GM10248 (cell line): ENCODE measurements at places on chromosomes 2 and 18.

GRCh38 chr2:14712111-14712510 is 79.6 kb downstream of the LRATD1 start:
- no peak for DNase-seq

DNA sequence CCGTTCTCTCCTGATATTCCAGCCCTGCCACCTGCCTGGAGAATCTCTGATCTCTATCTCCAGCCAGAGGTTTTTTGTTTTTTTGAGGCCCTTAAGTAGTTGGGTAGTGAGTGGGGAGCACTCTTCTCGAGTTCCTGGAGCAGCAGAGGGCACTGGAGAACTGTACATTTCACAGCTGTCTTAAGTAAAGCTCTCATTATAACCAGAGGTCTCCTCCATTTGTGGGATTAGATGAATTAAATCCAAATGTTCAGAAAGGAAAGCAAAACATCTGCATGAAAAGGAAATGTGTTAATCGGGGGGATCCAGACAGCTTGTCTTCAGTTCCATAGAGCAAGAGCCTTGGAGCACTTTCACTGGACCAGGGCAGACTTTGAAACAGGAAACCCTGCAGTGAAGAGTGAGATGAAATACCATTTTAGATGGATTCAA is 32.8 kb downstream of the AOX1 start:
- no peak for DNase-seq

GRCh38 chr2:21607572-21607971 is 483.8 kb downstream of the TDRD15 start:
- no peak for DNase-seq

DNA sequence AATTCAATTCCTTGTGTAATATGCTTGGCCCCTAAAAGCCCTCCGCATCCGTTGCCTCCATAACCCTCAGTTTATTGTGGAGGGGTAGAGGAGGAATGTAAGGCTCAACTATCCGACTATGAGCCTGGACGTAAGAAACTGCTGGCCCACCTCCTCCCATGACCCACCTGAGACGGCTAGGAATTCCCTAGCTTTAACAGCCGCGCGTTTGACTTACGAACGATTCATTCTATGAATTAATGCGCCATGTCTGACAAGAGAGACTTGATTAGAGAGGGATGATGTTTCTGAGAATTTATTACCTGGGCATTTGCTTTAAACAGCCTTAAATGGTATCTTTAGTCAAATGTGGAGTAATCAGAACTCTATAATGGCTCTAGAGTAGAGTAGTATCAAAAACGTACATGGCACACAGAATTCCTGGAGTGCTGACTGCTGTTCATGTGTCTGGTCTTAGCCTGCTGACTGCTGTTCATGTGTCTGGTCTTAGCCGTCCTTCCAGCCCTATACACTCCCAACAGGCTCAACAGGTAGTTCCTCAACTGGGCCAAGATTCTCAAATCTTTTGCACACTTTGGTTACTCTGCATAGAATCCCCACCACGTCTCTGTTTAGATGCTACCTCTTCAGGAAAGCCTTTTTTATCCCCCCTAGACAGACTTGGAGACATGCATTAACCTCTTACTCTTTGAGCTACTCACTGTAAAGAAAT is 899 bp upstream of the GFPT1 start:
- no peak for DNase-seq

GRCh38 chr2:62263076-62263715 is 67.3 kb downstream of the B3GNT2 start:
- no peak for DNase-seq

- DNase-seq, result no peak
These were observed 31.7 kb upstream of the COBLL1 start for GRCh38 chr2:164873210-164873908.

DNA sequence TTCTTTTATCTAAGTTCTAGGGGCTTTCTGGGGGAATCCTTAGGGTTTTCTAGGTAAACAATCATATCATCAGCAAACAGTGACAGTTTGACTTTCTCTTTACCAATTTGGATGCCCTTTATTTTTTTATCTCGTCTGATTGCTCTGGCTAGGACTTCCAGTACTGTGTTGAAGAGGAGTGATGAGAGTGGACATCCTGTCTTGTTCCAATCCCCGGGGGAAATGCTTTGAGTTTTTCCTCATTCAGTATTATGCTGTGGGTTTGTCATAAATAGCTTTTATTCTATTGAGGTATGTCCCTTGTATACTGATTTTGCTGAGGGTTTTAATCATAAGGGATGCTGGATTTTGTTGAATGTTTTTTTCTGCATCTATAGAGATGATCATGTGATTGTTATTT is 549.5 kb downstream of the EPHA4 start:
- DNase-seq, result no peak

- no peak for DNase-seq
These were observed 497.2 kb upstream of the NETO1 start for GRCh38 chr18:73365018-73365417.

DNA sequence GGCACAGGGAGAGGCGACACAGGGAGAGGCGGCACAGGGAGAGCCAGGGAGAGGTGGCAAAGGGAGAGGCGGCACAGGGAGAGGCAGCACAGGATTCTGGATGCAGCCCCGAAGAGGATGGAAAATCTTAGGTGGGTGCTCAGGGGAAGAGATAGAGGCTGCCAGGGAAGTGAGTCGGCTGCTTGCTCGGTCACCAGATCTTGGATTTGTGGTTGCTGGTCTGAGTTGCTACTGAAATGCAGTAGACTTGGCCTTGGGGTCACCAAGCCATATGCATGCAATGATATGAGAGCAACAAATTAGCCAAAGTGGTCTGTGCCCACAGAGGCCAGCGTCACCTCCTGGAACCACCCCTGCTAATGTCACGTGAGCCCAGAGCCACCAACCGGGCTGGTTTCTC is 117.2 kb upstream of the SALL3 start:
- DNase-seq, result no peak

- no peak for DNase-seq
These were observed 138.7 kb upstream of the PID1 start for GRCh38 chr2:229409751-229410181.

- no peak for DNase-seq
These were observed 54.9 kb downstream of the TET3 start for GRCh38 chr2:74039611-74040010.

GRCh38 chr2:225773148-225773547 is 373.6 kb downstream of the NYAP2 start:
- DNase-seq, result no peak

- DNase-seq, result no peak
These were observed 147.9 kb downstream of the MYT1L start for GRCh38 chr2:2183176-2183575.

- DNase-seq, result no peak
These were observed 54.9 kb downstream of the MAPRE2 start for GRCh38 chr18:35095983-35096676.

- no peak for DNase-seq
These were observed 305.9 kb downstream of the ARHGAP15 start for GRCh38 chr2:143435131-143435530.

DNA sequence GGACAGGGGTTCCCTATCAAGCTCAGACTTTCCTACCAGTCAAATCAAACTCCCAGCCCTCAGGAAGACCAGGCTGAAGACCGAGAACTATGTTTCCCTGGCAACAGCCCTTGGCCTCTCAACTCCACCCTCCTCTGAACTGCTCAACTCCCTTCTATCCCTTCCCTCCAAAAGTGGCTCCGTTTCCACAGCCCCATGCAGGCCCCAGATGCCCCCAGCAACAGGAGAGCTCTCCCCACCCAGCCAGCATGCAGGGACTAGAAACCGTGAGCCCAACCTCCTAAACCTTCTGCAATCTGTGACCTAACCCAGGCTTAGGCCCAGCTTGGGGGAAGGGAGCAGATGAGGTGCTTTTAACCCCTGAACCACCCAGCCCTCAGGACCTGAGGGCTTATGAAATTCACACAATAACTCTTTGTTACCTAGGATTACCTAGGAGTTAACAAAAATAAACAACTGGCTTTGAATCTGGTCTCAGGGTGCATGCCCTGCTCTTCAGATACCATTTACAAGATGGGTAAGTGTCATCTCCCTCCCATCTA is 87.2 kb downstream of the BCL11A start:
- no peak for DNase-seq

GRCh38 chr2:222907790-222908441 is 47.1 kb downstream of the ACSL3 start:
- DNase-seq, result no peak

DNA sequence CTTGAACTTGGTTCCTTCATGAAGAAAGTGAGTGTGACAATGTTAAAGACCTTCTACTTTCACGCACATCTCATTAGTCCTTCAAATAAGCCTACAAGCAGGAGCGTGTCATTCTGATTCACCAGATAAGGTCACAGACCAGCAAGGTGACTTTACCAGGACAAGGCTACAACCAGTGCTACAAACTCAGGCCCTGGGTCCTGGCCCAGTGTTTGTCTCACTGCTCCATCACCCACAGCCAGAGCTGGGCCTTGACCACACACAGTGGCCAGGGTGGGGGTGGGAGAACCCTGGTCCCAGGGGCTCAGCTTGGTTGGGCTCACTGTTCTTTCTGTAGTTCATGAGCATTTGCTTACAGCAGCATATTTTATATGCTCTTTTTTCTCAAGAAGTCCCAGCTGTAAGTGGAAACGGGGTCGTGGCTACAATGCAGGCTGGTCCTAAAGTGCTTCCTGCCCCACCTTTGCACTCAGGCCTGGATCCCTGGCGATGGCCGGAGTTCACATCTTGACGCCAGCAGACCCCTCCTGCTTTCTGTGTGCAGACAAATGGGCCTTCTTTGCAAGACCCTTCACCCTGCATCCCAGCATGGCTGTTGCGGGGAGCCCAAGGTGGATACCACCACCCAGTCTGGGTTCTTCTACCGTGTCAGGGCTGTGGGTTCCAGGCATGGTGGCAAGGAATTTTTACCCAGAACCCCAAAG is 153.6 kb upstream of the EPAS1 start:
- peak; percentile 4 for DNase-seq

DNA sequence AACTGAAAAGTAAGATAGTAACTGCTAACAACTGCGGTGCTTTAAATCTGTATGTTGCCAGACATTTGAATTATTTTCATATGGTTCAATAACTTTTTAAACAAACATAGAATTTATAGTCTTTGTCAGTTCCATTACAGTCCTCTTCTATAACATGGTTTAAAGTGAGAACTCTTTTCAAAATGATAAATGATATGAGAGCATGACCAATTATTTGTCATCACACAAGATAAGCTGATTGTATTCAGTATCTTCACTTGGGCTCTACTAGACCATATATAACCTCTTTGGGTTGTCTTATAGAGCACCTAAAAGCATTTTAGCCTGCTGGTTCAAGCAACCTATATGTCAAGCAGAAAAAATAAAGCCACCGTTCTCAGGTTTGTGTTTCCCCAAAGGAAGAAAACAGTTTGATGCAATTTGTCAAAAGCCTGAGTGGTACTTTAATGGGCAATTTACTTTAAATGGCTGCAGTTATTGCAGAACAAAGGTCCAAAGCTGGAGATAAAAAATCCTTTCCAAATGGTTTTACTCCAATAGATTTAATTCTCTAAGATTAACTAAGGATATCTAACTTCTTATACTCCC is 298.4 kb downstream of the FSIP2 start:
- DNase-seq, result no peak

GRCh38 chr18:63088262-63088661 is 231.3 kb downstream of the BCL2 start:
- DNase-seq, result no peak

DNA sequence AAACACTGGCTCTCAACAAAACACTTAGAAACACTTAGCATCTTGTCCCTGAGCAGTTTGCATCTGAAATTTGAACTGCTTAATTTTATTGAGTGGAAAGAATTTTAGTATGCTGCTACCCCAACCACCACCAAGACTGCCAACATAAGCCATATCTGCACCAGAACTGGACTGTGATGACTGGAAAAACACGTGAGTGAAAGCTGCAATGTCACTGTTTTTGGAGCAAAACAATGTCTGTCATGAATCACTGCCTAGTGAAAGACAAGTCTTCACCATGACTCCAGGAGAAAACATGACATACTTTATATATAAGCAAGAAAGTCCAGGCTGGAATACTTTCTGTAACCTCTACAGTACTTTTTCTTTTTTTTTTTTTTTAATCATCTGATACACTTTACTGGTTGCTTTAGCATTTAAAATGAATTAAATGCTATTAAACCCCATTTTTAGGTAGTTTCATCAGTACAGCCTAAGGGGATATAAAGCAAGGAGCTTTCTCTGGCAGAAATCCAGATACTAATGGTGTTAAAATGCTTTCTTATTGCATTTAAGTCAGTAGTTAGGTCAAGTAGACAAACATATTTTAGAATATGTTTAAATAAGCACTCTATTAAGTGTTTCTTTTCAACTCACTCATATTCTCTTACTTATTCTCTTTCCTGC is 2129.4 kb upstream of the PIK3C3 start:
- no peak for DNase-seq

DNA sequence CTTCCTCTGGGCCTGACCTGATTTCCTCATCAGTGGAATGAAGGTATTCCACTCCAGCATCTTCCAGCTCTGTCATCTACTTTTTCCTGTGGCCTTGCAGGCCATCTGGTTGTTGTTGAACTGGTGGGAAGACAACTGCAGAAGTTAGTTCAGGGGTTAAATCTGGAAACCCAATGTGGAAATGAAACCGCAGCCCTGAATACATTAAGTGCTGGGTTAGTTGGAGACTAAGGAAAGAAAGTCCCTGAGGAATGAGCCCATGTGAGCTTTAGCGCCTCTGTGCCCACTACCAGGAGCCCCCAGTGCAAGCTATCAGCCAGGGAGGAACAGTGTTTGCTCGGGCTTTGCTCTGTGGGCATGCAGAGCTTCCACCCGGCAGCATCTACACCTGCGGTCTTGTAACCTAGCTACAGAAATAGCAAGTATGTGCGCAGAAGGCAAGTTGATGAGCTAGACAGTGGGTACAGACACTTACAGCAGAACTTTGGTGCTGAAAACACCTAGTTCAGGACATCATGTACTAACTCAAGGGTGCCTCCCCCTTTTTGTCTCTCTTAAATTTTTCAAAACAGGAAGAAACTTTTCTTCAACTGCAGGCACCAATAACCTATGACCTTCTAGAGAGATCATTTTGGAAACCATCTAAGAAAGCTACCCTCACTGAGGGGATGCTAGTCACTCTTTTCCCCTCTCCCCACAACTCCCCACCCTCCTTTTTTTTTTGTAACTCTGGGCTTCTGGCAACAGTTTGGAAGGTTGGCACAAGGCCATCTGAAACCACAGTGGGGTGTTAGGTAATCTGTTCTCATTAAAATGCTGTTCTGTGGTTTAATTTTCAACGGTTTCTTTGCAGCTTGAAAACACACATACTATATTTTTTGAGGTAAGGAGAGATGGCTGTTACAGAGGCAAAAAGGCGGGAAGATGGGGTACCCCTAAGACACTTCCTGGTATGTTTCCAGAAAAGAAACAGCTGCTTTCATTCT is 18.3 kb upstream of the CXCR4 start:
- DNase-seq, result peak; percentile 51

- DNase-seq, result no peak
These were observed 10.6 kb downstream of the RND3 start for GRCh38 chr2:150476809-150477302.
